ENCODE measurements at places on chromosomes 16 and 17.

GRCh38 chr16:14338969-14339368 is 267.9 kb downstream of the MRTFB start:
- DNase-seq: no peak

DNA sequence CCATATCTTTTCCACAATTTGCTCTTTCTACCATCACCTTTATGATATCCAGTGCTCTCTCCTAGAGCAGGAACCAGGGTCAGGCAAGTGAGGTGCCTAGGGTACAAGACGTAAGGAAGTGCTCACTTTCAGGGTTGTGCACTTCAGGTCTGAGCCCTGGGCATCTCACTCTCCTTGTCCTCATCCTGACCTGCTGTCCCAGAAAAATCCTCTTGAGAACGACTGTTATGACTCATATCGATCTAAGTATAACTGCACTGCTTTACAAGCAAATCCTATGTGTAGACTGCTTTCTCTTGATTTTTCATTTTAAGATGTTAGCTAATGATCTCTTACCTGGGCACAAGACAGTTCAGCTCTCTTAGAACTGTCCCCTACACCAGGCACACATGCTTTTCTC is 100.1 kb downstream of the TMEM100 start:
- DNase-seq: no peak

GRCh38 chr17:40809721-40810421 is 10.1 kb upstream of the KRT28 start:
- no peak for DNase-seq

GRCh38 chr16:58499615-58500351 is at the start of gene NDRG4:
NDRG4 (plus strand) TSS chr16:58500143; CDS start chr16:58500249, 106 bp downstream.
- DNase-seq: peak; percentile 96

GRCh38 chr16:85449885-85450245 is 163.3 kb upstream of the GSE1 start:
- DNase-seq: no peak

GRCh38 chr17:68455901-68456338 is 1.4 kb downstream of the WIPI1 start:
- DNase-seq: no peak

- DNase-seq: no peak
These were observed 75.4 kb downstream of the YPEL2 start for GRCh38 chr17:59406808-59407381.

DNA sequence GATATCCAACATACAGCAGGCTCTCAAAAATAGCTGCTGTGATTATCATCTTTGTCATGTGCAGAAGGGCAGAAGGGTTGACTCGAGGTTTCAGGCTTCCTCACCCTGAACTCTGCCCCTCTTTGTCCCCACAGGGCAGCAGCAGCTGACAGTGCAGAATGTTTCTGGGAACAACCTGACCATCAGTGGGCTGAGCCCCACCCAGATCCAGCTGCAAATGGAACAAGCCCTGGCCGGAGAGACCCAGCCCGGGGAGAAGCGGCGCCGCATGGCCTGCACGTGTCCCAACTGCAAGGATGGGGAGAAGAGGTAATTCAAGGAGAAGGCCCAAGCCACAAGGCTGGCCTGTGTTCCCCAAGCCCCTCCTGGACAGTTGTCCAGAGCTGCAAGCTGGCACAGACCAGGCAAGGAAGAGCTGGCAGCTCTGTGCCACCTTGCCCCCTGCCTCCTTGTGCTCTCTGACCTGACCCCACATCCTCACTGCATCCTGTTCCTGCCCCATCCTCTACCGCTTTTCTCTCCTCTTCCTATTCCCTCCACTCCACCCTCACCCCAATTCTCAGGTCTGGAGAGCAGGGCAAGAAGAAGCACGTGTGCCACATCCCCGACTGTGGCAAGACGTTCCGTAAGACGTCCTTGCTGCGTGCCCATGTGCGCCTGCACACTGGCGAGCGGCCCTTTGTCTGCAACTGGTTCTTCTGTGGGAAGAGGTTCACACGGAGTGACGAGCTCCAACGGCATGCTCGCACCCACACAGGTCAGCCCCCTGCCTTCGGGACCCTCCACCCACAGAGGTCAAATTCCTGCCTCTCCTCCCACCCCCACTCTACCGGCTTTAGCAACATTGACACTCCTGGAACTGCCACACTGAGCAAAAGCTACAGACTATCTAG is 16.3 kb upstream of the PNPO start:
- DNase-seq: no peak

- no peak for DNase-seq
These were observed 10.7 kb downstream of the SLC5A2 start for GRCh38 chr16:31493506-31494125.

DNA sequence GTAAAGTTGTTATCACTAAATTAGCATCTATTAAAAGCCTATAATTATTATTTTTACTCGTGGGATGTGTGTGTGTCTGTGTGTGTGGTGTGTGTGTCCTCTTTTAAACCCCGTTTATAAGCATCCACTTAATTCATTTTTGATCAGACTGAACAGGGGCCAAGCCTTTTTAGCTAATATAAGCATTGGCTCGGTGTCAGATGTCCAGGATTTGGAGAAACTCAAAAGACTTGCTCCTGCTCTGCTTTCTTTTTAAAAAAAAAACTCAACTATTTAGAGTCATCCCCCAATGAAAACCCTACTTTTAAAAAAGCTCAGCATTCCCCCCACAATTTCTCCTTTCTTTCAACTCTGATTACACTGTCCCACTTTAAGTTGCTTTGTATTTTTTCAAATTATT is 459.3 kb upstream of the MAF start:
- DNase-seq: no peak

- no peak for DNase-seq
These were observed 56.6 kb upstream of the NLK start for GRCh38 chr17:27985736-27986399.

DNA sequence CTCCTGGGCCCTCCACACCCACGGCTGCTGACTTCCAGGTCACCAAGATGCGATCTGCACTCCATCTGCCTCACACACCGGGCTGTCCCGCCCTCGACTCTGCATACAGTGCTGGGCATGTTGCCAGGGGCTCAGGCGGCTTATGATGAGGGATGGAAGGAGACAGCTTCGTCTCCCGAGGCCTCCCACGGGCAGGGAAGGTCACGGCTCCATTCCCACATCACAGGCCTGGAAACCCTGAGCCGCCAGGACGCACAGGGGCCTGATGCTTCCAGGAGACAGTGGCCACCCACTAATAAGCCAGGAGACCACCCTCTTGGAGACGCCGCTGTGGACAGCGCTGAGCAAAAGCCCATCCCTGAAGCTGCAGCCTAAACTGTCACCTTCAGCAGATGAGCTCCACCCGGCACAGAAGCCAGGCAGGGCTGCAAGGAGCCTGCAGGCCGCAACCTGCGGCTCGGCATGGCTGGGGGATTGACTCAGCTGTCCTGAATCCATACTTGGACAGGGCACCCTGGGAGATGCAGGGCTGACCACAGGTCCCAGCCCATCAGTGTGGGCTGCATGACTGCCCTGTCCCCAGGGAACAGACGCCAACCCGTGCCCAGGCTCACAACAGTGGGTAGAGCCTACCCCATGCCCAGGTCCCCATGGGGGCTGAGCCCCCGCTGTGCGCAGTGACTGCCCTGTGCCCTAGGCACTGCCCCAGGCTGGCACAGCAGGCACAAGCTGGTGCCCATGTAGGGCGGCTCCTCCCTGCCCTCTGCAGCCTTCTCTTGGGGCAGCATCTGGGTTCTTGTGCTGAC is 34.4 kb downstream of the SLC7A5 start:
- DNase-seq: no peak

GRCh38 chr16:69565671-69566239 is at the start of gene NFAT5:
NFAT5 (plus strand) TSS chr16:69565966; CDS start chr16:69566302, 336 bp downstream.
- DNase-seq: peak; percentile 89

DNA sequence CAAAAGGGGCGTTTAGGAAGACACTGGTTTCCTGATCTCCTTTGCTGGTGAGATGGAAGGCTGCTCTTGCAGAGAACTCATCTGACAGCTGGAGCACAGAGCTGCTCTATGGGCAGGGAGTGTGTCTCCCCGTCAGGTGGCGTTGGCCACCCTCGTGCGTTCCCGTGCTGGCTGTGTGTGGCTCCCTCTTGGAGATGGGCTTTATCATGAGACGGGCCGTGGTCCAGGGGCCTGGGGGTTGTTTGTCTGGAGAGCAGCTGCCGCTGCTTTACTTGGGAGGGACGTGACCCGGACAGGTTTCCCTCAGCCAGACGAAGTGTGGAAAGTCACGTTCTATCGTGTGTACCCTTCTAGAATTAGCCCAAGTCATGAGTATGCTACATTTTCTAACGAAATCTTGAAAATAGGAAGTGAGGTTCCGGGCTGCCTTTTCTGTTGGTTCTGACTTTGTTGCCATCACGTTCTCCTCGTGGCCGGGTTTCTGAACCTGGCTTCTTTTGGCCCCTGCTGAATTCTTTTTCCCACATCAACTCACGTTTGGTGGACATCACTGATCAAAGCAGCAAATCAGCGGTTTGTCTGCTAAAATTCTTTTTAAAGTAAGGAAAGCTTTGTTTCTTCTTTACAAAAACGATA is 105.6 kb upstream of the CHMP6 start:
- DNase-seq: peak; percentile 78

DNA sequence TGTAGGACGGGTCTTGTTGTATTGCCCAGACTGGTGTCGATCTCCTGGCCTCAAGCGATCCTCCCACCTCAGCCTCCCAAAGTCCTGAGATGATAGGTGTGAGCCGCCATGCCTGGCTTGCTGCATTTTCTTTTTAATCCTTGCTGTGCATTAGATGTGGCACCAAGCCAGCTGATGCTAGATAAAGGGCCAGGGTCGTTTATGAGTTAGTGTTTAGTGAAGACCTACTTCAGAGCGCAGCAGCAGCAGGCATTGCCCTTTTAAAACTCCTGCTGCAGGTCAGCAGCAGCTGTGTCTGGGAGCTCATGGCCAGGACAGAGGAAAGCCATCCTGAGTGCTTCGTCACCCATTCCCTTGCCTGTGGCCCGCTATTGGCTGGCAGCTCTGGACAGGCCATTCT is 237.3 kb downstream of the CCDC182 start:
- no peak for DNase-seq

- DNase-seq: no peak
These were observed 19.2 kb downstream of the GSDMB start for GRCh38 chr17:39899215-39899614.

DNA sequence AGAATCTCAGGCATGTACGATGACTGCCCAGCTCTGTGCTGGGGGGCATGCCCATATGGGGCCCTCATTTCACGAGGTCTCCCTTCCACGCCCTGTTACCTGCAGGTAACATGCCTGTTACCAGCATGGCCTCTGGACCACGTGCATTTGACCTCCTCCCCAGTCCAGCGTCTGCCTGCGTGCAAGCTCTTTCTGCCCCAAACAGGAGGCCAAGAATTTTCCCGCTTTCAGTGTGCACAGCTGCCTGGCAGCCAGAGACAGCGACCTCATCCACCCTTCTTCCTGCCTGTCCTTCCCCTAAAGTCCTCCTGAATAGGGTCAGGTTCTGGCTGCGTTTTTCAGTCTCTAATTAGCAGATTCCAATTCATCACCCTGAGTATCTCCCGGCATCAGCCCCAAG is 306.5 kb upstream of the ZFHX3 start:
- DNase-seq: no peak

All from posterior cingulate gyrus (tissue), 11 donors.